Islet precursor cell (in vitro differentiated cells): ENCODE measurements at places on chromosomes 1 and 21.

DNA sequence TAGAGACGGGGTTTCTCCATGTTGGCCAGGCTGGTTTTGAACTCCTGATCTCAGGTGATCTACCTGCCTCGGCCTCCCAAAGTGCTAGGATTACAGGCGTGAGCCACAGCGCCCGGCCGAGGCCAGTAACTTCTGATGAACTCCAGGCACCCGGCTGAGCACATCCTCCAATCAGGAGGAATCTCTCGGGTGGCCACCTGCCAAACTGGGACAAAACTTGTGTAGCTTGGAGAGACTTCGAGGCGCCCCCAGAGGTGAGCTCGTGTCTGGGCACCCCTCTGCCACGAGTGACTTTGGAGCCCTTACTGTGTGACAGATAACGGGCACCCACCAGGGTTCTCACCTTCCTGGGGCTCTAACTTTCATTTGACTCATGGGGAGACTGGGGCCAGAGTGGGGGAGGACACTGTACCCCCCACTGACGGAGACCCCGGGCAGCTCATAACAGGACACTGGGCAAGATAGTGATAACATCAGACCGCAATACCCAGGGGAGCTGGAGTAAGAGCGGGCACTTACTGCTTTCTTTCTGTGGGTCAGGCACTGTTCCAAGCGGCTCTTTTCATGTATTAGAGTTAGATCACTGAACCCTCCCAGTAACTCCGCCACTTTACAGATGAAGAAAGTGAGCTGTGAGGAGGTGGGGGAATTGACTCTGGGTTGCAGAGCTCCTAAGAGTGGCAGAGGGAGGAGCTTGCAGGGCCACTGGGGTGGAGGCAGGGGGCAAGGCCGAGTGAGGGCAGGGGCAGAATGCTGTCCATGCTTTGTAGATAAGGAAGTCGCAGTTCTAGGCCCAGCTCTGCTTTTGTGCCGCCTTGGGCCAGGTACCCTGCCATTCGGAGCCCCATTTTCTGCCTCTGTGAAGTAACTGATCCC lies 1.9 kb upstream of the PADI2 start:
- DNase-seq, result no peak

DNA sequence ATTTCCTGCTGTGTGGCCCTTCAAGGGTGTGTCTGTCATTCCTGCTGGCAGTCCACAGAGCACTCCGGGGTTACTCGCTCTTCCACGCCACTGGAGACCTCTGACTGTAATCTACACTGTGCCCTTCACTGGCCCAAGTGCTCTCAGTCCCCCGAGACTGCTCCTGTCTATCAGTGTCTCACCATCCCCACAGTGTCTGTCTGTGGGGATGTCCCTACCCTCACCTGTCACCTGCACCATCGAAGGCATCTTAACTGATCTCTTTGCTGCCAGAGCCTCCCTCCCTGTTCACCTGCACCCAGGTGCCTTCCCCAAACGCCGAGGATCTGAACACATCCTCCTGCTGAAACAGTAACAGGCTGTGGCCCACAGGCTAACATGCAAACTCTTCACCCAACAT lies 136.7 kb downstream of the MATN1 start:
- DNase-seq, result peak; percentile 12

DNA sequence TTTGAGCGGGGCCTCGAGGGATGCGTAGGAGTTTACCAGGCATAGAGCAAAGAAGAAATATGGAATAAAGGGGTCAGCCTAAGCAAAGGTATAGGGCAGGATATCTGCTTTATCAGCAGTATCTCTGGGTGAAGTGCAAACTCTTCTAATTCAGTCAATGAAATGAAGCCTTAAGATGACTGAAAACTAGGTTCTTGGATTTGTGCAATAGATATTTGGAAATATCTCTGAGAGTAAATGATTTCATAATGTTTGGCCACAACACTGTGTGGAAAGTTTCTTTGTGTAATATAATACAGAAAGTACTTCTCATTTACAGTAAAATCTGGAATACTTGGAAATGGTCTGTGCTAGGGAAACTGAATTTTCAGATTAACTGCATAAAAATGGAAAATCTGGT lies 26.1 kb downstream of the KCNJ15 start:
- no peak for DNase-seq

GRCh38 chr1:204617256-204618147 lies 68.0 kb downstream of the LRRN2 start:
- no peak for DNase-seq

- no peak for DNase-seq
These were observed 34.4 kb downstream of the WLS start for GRCh38 chr1:68197891-68198290.

DNA sequence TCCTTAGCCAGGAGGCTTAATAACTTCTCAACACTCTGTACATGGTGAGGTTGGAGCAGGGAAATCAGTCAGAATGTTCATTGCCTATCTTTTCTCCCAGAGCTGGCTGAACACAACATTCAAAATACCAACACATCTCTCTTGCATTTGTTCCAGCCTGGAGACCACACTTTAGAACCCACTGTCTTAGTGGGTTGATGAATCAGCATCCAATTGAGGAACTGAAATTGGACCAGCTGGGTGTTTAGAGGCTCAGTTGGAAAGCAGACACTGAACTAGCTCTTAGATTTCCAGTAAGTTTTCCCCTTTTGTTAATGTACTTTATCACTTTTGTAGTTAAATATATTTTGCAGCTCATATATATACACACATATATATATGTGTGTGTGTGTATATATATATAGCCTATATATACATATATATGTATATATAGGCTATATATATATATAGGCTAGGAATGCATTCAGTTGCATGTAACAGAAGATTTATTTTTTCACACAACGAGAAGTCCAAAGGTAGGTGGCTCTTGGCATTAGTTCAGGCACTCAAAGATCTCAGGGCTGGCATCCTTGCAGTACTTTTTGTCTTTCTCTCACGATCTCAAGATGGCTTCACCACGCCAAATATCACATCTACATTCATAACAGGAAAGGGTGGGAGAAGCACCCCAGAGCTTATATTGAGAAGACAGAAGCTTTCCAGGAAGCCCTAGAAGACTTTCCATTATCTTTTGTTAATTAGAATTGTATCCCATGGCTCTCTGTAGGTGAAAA lies 35.0 kb upstream of the HUNK start:
- no peak for DNase-seq

GRCh38 chr1:38533772-38534472 lies 325.6 kb downstream of the RRAGC start:
- DNase-seq, result no peak
